ENCODE measurements at places on chromosomes 16 and 17.

GRCh38 chr17:44257815-44258760 is 9.8 kb downstream of the SLC4A1 start:
- peak; percentile 35 for DNase-seq

- DNase-seq: no peak
Observed at GRCh38 chr16:46620266-46621005, 743 bp downstream of the SHCBP1 start.

GRCh38 chr17:67359960-67360791 is 6.2 kb downstream of the PSMD12 start:
- peak; percentile 64 for DNase-seq

- DNase-seq: no peak
Observed at GRCh38 chr17:76671912-76672262, 28.3 kb upstream of the ST6GALNAC1 start.

GRCh38 chr16:89770367-89770766 is 46.1 kb downstream of the FANCA start:
- DNase-seq: peak; percentile 34

DNA sequence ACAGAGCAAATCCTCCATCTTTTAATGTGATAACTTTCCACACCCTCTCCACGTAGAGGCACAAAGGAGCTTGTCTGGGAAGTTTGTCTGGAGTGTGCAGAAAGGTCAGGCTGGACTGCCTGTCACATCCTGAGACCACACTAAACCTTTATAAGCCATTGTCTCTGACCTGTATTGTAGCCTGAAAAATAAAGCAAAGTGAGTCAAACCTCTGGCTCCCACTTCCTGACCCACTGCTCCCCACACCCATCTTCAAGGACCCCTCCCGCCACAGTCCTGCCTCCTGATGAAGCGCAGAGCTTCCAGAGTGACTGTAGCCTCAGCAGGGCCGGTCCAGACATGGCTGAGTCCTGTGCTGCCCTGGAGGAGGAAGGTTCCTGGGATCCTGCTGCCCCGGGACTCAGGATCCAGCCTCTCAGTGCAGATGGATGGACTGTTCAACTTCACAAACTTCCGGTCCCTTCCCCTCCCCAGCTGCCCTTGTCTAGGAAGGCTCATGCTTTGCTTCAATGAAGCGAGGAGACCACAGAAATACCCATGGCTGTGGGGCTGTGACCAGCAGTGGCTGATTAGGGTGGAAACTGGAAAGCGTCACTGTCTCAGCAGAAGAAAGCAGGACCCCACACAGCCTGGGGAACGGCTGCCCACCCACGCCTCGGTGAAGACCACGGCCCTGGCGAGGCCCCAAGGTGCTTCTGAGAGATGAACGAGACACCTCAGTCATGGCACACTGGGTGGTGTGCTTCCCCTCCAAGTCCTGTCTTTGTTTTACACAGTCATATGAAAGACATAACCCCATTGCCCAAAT is 30.9 kb upstream of the CLEC18B start:
- no peak for DNase-seq

GRCh38 chr17:77186141-77186604 is 45.4 kb downstream of the SEC14L1 start:
- DNase-seq: peak; percentile 45

GRCh38 chr16:66900721-66901441 is 17.8 kb downstream of the CDH16 start:
- peak; percentile 49 for DNase-seq

DNA sequence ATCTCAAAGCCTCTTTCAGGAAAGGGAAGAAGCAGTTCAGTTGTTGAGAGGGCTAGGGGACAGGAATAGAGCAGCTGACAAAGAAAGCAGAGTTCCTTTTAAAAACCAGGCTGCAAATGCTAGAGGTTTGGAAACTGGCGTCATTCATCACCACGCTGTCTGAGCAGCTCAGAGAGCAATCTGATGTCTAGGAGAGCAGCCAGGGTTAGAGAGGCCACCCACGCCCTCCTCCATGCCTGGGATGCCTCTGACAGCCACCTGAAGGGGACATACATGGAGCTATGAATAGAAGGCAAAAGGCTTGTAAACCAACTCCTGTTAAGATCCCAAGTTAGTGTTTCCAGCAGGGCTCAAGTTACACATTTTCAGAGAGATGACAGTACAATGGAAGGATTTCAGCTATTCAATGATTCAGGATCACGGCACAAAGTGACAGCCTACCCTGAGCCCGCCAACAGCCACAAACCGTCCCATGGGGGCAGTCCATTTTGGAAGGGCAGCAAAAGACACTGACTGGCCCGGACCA is 12.4 kb downstream of the RAB5C start:
- DNase-seq: no peak

DNA sequence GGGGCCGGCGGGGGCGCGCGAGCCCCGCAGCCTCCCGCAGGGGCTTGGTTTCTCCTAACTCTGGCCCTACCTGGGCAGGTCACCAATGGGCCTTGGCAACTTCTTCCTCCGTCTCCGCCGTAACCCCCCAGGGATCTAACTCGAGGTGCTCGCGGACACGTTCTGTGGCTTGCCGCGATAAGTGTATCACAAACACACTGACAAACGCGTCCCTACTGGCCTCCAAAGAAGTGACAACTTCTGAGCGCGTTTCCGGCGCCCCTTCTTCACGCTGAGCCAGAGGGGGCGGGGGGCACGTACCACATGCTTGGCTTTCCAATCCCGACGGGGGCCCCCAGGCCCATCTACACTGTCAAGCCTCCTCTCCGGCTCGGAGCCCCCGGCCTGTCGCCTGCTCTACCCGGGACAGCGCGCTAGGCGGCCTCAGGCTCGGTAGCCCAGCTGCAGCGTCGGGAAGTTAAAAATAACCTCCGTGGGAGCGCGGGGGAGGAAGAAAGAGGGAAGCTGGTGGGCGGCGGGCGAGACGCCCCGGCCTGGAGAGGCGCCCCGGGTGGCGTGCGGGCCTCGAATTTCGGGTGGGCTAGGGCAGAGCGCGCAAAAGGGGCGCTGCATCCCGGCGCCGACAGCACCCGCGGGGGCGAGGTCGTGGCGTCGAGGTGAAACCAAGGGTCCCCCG is 725 bp upstream of the SPHK1 start:
- DNase-seq: peak; percentile 91

DNA sequence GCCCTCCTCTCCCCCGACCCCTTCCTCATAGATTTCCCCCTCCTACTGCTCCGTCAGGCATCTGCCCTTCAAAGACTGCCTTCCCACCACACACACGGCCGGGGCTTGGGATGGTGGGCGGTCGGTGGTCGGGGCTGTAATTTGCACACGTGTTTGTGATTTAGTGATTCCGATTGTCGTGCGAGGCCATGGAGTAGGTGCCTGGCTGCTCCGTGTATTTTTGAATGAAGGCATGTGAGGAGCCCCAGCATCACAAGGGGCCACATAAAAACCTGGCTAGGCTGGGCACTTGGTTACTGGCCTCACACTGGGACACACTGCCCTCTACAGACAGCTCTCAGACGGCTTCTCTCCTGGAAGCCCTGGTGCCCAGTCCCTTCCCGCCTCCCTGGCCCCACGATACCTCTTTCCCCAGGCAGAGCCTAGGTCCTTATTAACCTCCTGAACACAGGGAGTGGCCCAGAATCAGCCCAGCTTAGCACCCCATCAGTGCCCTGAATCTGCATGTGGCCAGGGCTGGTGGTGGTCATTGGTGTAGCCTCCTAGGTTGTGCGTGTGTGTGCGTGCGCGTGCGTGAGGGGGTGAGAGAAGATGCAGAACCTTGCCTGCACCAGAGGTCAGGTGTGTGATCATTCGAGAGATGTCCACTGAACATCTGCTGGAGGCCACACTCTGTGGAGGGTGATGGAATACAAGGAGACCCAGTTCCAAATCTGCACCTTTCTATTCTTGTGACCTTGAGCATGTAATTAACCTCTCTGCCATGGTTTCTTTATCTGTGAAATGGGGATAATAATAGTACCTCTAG is 1.3 kb upstream of the SOCS1 start:
- DNase-seq: peak; percentile 90

GRCh38 chr17:693791-694638 is 20.6 kb downstream of the VPS53 start:
- no peak for DNase-seq

DNA sequence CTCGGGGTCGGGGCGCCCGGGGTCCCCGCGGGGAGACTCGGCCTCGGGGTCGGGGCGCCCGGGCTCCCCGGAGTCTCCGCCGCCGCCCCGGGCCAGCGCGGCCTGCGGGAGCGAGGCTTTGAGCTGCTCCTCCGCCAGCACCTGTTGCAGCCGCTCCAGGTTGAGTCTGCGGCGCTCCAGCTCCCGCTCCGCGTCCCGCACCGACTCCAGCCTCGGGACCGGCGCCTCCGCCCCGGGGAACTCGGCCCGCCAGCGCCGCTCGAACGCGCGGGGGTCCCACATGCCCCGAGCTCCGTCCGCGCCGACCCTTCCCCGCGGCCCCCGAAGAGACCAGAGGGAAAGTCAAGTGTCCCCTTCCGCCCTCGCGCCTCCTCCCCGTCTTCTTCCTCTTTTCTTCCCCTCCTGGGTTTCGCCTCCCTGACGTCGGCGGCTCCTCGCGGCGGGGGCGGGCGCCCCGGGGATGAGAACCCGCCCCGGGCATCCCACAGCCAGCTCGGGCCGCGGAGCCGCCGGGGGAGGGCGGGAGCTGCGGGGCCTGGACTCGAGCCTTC is 40.8 kb upstream of the BHLHA9 start:
- DNase-seq: peak; percentile 90

DNA sequence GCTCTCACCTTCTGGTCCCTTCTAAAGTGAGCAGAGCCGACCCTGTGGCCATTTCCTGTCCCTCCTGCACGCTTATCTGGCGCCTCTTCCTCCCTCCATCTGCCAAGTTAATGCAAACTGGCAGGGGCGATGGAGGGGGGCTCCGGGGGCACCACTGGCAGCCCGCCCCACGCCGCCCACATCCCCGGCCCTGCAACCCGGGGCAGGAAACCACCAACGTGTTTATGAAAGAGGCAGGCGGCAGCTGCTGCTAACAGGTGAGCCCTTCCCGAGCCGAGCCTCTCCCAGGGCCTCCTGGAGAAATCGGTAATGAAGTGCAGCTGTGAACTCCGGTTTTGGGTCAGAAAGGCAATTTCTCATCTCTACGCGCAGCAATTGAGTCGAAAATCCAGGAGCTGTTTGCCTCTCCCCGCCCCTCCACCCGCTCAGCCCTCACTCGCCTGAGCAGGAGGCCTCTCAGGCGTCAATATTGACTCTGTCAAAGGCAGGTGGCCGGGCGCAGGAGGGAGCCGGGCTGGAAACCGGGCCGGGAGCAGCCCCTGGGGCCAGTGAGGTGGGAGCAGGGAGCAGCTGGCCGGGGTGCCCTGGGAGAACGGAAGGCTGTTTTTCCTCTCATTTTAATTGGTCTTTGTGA is 164.4 kb upstream of the GSE1 start:
- peak; percentile 82 for DNase-seq

DNA sequence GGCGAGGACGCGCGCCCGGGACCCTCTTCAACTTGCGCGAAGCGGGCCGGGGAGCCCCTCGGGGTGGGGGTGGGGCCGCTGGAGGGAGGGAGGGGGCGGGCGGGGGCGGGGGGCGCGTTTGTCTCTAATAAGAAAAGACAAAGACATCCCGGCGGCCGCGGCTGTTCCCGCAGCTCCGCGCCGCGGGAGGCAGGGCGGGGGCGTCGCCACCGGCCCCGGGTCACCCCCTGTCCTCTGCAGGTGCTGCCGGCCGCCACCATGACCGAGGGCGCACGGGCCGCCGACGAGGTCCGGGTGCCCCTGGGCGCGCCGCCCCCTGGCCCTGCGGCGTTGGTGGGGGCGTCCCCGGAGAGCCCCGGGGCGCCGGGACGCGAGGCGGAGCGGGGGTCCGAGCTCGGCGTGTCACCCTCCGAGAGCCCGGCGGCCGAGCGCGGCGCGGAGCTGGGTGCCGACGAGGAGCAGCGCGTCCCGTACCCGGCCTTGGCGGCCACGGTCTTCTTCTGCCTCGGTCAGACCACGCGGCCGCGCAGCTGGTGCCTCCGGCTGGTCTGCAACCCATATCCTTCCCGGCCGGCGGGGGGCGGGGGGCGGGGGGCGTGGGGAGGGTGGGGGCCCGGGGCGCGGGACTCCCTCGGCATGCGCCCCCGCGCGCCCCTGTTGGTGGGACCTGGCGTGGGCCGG is 714 bp downstream of the CACNA1H start:
- no peak for DNase-seq

DNA sequence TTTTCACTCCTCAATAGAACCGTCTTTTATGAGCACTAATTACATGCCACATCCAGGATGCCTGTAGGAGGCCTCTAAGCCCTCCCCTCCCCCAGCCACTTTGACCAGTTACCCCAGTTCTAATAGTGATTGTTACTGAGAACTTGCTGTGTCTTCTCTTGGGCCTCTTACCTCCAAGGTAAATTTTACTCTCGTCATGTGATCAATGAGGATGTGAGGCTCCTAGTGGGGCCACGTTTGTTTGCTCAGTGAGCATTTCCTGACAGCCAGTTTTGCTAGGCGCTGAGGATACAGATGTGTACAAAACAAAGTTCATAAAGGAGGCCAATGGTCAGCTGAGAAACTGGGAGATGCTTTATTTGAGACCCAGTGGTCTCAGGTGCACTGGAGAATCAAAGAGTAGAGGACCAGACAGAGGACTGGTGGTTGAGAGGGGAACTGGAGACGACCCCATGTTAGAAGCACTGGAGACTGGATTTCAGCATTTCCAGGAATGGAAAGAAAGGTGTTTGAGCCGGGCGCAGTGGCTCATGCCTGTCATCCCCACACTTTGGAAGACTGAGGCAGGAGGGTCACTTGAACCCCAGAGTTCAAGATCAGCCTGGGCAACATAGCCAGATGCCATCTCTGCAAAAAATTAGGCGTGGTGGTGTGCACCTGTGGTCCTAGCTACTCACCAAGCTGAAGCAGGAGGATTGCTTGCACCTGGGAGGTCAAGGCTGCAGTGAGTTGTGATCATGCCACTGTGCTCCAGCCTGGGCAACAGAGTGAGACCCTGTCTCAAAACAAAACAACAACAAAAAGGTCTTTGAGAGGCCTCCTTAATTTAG is 2.6 kb downstream of the ATP2C2 start:
- DNase-seq: no peak

GRCh38 chr16:56354746-56355145 is 70.6 kb downstream of the AMFR start:
- peak; percentile 28 for DNase-seq

DNA sequence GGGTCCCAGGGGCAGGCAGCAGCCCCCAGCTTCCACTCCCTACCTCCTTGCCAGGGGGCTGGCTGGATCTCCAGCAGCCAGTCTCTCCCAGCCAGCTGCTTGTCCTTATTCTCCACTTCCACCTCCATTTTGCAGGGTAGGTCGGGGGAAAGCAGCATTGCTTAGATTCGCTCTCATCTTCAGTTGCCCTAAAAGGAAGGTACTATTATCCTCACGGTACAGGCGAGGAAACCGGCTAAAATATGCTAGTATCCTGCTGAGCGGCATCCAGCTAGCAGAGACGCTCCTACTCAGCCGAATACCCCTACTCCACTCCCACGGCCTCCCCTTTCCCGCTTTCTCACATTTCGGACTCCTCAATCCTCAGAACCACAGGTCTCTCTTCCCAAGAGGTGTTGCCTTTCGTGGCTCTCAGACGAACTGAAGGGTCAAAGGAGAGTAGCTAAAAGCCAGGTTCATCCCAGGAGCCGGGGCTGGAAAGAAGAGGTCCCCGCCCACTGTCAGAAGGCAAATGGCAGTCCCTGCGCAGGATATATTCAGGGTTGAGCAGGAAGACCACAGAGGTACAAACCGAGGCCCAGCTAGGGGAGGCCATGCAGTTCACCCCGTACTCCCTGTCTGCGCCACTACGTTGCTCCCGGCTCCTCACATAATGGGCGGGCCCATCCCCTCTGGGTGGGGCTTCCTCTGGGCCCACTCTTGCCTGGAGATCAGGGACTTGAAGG is 1.7 kb upstream of the RAB11FIP4 start:
- peak; percentile 67 for DNase-seq

Data from H7 (cell line).